ENCODE measurements at places on chromosomes 1 and 21. TPM values are rescaled to one million over a fixed set of nuclear protein-coding genes. Genes with fewer than 3 reads are reported as not detected.

GRCh38 chr1:119549719-119550132 lies 42.7 kb downstream of the HSD3B1 start:
- no peak for DNase-seq

GRCh38 chr1:185166106-185166505 lies 9.1 kb downstream of the SWT1 start:
- no peak for DNase-seq

DNA sequence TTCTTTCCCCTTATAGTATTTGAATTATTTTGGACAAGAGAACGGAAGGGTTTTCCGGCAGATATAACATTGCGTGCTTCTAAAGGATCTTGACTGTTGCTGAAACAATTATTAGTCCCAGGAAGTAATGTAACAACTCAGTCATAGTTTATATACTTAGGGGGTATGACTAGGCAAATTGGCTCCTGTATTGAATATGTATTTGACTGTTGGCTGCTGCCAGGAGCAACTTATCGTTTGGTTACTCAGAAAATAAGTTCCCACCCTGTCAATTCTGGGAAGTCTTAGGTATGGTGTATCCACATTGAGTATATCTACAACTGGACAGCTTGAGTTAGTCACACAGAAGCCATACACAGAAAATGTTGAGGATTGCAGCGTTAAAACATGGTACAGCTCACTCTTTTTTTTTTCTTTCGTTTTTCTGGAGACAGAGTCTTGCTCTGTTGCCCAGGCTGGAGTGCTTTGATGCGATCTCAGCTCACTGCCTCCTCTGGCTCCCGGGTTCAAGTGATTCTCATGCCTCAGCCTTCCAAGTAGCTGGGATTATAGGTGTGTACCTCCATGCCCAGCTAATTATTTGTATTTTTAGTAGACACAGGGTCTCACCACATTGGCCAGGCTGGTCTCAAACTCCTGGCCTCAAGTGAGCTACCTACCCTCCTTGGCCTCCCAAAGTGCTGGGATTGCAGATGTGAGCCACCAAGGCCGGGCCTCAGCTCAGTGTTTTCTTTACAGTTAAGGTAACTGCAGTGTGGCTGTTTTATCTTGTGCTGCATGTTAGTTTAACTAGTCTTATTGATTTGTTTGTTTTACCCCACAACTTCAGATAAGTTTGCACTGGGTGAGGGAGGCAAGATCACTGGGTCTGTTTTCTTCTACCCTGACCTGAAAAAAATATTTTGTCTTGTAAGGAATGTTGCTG lies 10.2 kb downstream of the SMAP2 start:
- no peak for DNase-seq

DNA sequence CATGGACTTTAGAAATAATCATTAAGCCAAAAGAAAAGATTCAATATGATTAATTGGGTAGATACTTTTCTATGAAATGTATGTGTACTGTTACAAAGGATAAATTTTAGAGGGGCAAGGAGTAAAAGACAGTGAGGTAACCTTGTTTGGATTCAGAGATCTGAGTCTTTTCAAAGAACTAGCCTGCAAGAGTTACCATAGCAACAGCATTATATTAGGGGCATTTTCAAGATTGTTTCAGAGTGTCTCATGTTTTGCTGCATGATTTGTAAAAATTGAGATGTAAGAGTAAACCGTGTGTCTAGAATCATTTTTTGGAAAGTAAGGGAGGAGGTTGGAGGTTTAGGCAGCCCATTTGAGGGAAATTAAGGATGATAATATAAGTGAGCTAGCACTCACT lies 70.6 kb upstream of the KIAA1614 start:
- no peak for DNase-seq

DNA sequence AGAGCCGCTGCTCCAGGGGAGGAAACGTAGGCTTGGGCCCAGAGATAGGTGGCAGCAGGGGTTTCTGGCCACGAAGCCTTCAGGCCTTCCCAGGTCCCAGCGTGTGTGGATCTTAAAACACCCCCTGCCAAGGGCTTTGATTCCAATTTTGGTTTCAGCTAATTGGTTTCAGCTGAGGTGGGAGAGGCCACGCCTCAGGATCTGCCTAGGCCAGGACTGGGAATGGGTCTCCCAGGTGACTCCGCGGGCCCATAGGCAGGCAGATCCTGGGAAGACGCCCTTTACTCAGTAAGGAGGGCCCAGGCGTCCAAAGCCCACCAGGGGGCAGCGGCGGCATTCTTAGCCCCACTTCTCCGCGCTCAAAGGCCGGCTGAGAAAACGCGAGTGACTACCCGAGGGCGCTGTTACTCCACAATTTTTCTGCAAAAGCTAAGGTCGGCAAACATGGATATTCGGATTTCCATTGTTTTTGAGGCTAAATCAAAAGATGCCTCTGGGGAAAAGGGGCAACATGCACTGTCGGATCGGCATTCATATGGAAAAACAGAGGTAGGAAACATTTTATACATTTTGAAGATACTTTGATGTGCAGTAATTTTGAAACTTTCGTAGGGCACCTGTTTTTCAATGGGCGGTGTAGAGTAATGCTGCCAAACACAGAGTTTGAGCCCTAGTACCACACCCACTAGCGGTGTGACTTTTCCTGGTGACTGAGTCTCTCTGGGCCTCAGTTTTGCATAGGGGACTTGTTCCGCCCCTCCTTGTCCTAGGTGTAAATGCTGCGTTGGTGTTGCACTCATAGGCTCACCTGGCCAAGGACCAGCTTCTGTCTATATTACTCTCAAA lies 31.8 kb upstream of the BCL10 start:
- peak; percentile 66 for DNase-seq

The NUP210L gene
- total RNA-seq = not detected

The CMPK1 gene
- total RNA-seq = 79.4 TPM

The THEM5 gene
- total RNA-seq = not detected

The RPS6KA1 gene
- 86.4 TPM for total RNA-seq

The TRIM67 gene
- not detected for total RNA-seq

The AIRE gene
- not detected for total RNA-seq

The C1QTNF12 gene
- 1.0 TPM for total RNA-seq

The CLCA4 gene
- not detected for total RNA-seq

The SLAMF7 gene
- total RNA-seq = 4.7 TPM

The LIX1L gene
- 21.7 TPM for total RNA-seq
